Stimulated activated CD4-positive, alpha-beta T cell treated with anti-CD3 and anti-CD28 coated beads, Interleukin-4, amount 100 ng/mL, for 4 hours (primary cell): ENCODE measurements at places on chromosomes 2 and 18.

- no peak for DNase-seq
These were observed 91.0 kb downstream of the CTIF start for GRCh38 chr18:48629730-48630324.

GRCh38 chr18:41119031-41119430 is 836.0 kb upstream of the PIK3C3 start:
- no peak for DNase-seq

GRCh38 chr2:163877316-163877715 is 141.5 kb upstream of the FIGN start:
- no peak for DNase-seq

DNA sequence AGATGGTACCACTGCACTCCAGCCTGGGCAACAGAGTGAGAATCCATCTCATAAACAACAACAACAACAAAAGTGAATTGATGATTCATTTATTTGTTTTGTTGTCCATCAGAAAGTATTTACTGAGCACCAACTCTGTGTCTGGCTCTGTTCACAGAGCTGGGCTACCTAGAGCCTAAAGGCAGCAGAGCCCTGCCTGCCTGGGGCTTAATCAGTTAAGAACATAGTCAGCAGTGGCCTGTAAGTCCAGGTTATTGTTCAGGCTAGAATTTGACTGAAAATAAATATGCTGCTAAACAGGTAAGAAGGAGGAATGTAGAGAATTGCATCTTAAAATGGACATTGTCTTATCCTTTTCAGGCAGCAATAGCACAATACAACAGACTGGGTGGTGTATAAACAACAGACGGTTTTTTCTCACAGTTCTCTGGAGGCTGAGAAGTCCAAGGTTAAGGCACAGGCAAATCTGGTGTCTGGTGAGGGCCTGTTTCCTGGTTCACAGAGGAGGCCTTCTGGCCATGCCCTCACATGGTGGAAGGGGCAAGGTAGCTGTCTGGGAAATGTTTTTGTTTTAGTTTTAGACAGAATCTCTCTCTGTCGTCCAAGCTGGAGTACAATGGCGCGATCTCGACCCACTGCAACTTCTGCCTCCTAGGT is 22.2 kb upstream of the ARL4C start:
- no peak for DNase-seq

DNA sequence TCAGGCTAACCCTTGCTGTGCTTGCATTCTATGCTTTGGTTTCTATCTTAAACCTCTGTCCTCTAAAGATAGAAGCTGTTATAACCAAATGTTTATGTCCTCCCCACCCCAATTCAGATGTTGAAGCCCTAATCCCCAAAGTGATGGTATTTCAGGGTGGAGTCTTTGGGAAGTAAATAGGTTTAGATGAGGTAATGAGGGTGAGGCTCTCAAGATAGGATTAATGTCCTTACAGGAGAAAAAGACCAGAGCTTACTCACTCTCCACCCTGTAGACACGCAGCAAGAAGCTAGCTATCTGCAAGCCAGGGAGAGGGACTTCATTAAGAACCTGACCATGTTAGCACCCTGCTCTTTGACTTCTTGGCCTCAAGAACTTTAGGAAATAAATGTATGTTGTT is 362.5 kb downstream of the ERBB4 start:
- no peak for DNase-seq

DNA sequence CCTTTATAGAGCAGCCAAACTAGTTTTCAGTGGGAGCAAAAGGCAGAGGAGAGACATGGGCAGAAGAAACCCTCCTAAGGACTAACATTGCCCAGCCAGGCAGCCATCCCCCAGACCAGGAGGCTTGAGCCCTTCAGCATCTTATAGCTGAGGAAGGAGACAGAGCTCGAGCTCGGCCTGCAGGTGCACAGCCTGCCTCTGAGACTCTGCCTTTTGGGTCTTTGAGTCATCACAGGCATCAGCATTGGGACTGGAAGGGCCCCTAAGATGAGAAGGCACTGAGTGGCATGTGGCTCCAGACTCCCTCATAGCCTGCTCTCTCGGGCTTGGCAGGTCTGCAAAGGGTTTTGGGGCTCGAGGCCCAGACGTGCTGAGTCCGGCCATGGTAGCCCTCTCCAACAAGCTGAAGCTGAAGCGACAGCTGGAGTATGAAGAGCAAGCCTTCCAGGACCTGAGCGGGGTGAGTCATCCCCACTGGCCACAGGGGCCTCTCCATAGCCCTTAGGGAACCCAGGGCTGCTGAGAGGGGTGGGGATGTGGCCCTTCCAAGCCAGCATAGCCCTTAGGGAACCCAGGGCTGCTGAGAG is 84.1 kb downstream of the EPAS1 start:
- no peak for DNase-seq

DNA sequence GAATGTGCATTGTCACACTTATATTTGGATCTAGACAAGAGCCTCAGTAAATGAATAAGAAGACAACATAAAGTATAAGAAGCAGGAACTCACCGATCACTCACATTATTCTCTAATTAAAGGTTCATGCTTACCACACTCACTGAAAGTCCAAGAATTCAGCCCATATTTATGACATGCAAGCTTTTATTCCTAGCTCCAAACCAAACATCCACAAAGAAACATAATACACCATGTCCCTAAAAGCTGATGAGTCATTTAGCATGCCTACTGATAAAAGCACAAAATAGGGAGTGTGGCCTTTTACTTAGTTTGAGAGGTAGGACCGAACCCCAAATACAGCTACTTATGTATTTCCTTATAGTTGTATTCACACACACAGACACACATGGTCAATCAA is 1094.6 kb upstream of the CDH2 start:
- no peak for DNase-seq

DNA sequence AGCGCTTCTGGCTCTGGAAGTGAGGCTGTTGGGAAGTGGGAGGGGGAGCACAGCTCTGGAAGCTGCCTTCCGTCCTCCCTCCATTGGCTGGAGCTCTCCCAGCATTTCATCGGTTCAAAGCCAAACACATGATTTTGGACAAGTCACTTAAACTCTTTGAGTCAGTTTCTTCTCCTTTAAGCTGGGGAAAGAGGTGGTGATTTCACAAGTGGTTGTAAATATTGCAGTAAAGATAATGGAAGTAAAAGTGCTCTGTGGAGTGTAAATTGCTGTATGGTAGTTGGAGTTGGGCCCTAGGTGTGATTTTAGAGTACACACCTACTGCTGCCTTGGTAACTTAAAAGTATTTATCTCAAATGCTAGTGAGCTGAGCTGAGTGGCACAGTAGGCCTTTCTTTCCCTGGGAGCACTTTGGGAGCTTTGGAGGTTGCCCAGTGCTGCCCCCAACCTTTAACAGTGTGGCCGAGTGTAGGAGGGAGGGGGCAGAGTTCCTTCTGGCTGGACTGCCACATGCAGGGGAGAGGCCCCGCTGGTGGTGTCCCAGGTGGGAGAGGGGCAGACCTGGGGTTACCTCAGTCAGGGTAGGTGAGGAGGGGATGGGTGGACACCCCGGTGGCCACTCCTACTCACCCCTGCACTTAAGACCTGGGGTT is 54.7 kb downstream of the ASAP2 start:
- no peak for DNase-seq

GRCh38 chr2:16293398-16293797 is 353.0 kb downstream of the MYCN start:
- no peak for DNase-seq

DNA sequence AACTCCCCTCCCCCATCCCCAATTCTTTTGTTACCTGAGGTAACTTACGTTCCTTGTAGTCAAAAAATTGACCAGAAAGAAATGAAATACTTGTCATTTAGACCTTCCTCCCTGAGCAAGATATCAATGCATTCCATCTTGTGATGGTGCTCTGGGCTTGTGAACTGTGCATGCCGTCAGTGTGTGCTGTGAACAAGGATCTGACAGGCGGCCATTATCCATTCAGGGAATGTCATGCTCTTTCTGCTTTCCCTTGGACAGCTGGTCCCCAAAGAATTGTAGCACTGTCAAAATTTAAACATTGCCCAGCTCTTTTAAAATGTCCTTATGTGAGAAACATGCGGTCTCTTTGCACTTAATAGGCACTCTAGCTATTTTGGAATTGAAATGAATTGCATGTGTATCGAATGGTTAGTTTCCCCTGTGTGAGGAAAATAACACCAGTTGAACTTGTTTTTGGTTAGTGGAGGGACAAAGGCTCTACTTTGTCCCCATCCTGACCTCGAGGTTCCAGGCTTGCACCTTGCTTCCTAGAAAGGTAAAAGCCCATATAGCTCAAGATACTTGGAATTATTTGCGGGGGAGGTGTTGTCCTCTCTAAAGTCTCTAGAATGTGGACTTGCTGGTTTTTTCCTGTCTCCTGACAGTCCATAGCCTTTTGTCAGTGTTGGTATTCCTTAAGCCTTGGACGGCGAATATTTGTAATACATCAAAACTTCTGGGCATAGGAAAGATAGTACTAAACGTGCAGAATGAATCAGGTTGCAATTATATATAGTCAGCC is 350.9 kb downstream of the NUP35 start:
- no peak for DNase-seq

DNA sequence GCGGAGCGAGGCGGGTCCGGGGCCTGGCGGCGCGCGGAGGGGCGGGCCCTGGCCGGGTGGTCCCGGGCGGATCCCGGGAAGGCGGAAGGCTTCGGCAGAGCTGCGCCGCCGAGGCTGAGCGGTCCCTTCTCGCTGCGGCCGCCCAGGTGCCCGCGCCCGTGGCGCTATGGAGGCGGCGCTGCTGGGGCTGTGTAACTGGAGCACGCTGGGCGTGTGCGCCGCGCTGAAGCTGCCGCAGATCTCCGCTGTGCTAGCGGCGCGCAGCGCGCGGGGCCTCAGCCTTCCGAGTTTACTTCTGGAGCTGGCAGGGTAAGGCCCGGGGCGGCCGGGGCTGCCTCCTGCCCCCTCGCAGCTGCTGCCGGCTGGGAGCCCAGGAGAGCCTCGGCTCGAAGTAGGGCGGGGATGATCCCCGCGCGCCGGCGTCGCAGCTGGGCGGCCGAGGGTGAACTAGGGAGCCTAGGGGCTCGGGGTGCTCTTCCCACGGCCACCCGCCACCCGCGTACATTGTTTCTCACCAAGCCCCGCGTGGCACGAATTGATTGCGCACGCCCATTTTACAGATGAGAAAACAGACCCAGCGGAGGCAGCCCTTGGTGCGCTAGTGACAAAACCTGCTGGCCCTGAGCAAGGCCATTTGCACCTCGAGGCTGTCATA is at the start of gene SLC66A3:
TSS of gene SLC66A3 (plus strand) at position 87 of the 655 bp plus-strand sequence. CDS start at position 167, 80 bp downstream.
- DNase-seq = no peak

DNA sequence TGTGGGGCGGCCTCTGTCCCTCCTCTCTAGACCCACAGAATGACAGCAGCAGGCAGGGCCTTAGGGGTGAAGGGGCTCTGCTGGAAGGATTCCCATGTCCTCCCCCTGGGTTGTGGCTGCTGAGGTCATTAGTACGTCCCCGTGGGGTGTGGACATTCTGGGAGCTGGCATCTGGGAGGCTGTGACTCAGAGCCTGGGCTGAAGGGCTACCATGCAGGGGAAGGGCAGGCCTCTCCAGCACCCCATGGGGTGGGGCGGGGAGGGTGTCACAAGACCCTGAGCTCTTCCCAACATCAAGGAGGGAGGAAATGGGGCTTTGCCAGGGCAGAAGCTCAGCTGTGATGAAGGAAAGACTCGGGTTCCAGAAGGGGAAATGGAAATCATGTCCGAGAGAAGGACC is 105.8 kb upstream of the SMAD2 start:
- no peak for DNase-seq

DNA sequence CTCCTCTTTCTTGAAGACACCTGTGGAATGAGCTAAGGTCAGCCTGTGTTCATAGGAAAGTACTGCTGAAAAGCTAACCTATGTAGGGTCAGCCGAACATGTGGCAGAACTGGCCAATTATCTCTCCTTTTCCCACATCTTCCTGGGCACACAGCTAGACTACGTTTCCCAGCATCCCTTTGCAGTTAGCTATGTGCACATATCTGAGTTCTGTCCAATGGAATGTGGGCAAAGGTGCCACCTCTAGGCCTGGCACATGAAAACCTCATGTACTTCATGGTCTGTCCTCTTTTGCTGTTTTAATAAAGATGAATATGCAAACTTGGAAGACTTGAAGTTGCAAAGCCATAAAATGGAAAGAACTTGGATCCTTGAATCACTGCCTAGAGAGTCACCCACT is 352.6 kb downstream of the TNS1 start:
- DNase-seq = no peak

DNA sequence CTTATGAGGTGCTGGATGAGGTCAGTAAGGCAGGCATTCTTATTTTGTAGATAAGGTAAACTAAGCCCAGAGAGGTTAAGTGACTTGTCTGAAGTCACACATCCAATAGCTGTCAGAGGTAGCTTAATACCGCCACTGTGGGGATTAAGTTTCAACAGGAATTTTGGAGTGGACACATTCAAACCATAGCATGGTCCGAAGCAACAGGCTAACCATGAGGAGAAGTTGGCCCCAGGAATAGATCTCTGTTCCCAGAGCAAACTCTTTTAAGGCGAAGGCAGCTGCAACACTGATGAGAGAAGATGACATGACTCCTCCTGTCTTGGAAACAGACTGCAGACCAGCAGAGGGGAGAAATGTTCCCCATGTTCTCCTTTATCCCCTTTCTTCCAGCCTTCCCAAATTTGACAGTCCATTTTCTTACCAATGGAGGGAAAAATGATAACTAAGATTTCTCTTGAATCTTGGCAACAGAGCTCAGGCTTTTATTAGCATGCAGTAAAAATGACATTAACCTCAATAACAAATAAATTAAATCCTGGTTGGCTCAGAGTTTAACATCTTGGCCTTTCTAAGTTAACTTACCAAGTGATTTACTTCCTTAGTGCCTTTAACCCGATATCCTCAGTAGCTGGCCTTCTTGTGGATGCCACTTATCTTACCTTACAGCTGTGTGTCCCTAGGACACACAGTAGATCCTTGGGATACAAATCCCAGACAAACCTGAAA is 67.9 kb upstream of the STPG4 start:
- DNase-seq = no peak

- no peak for DNase-seq
These were observed 151.3 kb downstream of the KLHL29 start for GRCh38 chr2:23536326-23536725.

- no peak for DNase-seq
These were observed 47.1 kb upstream of the ZNF519 start for GRCh38 chr18:14179306-14179705.

DNA sequence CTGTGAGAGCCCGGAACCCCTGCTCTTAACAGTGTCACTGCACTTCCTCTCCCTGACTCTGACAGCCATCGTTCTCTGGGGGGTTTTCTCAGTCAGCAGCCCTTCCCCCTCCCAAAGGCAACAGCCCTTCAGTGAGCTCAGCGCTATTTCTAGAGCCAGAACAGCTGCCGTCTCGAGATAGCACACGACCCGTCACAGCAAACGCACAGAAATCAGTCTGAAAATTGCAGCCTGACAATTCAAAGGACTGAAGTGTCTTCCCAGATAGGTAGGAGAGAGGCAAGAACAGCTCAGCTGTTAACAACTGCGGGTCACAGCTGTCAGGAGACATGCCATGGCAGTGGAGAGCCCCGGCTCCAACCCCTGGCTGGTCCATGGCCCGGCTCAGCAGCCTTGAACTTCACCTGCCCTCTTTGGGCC is 45.4 kb downstream of the ST8SIA5 start:
- DNase-seq = no peak

- DNase-seq = no peak
These were observed 14.0 kb downstream of the PRELID3A start for GRCh38 chr18:12421732-12422131.

GRCh38 chr2:225630824-225631533 is 231.5 kb downstream of the NYAP2 start:
- DNase-seq = no peak
